ENCODE measurements at places on chromosomes 11 and 22. TPM values are rescaled to one million over a fixed set of nuclear protein-coding genes. Genes with fewer than 3 reads are reported as not detected.

- no peak for DNase-seq
Measured at GRCh38 chr22:32685512-32685911, 116.0 kb upstream of the TIMP3 start.

DNA sequence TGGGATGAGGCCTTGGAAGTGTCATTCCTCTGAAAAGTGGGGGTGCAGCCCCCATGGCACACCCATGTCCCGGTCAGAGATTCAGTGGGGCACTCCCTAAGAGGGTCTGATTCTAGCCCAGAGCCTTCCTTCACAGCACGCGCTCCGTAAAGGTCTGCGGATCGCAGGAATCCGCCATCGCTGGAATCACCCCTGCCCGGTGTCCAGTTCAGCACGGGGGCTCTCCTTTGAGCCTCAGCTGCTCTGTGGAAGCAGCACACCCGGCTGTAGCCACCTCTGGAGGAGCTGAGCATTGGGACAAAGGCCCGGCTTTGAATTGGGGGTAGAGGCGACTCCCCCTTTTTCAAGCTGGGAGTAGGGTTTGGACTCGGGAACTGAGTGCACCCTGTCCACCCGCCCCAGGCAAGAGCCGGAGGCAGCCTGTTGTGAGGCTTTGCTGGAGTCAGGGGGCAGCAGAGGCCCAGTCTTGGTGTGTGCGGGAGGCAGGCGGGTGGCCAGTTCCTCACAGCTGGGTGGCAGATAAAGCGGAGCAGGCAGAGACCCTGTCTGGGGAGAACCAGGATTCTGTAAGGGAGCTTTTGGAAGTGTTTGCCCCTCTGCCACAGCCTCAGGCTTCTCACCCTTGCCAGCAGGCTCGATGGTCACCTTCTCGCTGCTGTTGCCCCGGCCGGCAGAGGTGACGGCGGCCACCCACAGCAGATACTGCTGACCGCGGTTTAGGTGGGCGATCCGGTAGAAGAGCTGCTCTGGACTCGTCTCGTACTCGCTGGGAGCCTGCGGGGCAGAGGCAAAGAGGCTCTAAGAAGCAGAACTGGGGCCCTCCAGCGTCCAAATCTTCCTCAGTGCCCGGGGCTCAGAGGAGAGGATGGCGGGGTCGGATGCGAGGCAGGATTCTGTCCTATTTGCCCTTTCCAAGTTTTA is 115.9 kb downstream of the CEP164 start:
- peak; percentile 94 for DNase-seq

DNA sequence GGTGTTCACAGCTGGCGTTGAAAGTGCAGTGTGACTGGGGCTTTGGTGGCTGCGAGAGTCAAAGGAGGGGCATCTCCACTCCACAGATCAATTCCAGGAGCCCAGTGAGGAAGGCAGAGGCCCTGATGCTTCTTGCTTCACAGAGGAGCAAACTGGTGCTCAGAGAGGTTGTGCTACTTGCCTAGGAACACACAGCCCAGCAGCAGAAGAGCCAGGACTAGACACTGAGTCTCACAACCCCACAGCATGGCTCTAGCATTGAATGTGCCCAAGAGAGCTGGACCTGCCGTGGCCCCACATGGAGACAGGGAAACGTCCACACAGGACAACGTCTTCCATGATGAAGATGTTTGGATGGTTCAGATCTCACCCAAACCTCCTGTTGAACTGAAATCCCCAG is 33.3 kb downstream of the LINC01488 start:
- no peak for DNase-seq

DNA sequence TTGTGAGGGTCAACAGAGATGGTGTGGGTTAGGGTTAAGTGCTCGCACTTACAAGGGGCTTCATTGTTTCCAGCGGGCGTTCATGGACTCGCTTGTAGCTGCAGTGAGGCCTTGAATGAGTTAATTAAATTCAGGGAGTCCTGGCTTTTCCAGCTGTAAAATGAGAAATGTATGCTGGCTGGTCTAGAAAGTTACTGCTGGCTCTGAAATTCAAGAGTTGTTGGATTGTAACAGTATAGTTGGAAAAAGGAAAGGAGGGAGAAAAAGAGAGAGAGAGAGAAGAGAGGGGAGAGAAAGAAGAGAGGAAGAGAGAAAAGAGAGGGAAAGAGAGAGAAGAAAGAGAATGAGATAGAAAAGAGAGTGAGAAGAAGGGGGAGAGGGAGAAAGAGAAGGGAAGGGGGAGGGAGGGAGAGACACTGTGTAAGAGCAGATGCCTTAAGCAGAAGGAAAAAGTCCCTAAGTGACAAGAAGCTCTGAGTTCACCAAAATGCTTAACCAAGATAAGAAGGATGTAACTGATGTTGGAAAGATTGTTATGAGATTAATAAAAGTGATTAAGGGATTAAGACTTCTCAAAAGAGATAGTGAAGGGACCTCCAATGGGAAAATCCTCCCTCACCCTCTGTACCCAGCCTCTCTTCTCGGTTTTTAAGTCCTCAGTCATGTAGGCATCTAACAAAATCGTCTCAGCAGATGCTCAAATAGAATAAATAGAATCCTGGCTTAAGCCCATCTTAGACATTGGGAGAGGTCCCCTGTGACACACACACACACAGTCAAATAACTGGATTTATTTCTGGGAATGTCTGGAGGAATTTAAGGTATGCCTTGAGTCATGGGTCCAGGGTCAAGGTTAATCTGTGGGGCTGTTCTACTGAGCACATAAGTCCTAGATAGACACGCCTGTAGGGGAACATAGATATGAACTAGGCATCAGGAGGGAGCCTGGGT is 477.9 kb downstream of the MIAT start:
- DNase-seq: peak; percentile 91

The GAB4 gene
- total RNA-seq: not detected

Data from osteoblast (primary cell).